WTC11 (cell line): ENCODE measurements at places on chromosomes 11 and 22.

DNA sequence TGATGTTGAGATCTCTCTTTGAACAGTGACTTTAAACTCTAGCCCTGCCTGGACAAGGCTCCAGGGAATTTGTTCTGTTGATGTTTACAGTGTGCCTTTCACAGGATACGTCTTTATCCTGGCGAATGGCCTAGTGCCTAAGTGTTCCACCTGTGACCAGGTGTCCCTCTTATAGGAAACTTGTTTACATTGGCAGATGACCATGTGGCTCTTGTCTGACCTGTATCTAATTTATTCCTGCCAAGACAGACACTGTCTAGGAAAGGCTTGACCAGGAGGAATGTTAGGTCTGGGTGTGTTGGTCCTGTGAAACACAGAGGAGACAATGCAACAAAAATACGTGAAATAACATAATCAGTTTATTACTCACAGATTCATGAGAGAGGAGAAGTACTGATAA lies 875.6 kb downstream of the METTL15 start:
- DNase-seq, result no peak

- DNase-seq, result no peak
These were observed 51.0 kb downstream of the TEAD1 start for GRCh38 chr11:12725055-12725862.

- DNase-seq, result no peak
These were observed 57.9 kb downstream of the BUD13 start for GRCh38 chr11:116714902-116715301.

- no peak for DNase-seq
These were observed 60.4 kb upstream of the THY1 start for GRCh38 chr11:119483341-119483880.

DNA sequence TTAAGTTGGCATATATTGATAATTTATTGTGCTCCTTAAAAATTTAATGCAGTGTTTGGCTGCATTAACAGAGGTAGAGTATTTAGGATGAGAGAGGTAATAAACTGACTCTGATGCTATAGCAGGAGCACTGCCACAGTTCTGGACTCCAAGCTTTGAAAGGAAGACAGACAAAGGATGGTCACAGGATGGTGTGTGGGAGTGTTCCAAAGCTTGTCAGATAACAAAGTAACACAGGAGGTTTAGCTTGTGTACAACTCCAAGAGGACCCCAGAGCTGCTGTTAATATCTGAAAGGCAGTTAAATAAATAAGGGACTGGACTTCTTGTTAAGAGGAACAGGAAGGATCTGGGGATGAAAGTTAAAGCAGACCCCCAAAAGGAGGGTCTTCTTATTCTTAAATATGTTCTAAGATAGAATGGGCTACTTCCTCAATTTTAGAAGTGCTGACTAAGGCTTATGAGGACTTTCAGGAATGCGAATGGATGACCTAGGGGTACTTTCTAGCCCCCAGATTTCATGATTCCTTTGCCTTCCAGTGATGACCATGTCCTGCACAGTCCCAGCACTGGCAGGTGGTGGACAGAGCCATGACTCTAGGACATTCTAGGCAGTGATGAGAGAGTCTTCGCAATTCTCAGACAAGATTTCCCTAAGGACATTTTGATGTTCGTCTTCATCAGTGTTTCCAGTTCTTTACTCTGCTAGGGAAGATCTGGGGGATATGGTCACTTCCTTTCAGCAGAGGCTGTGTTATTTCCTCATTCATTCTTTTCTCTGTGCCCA lies 149.1 kb upstream of the RASSF10 start:
- DNase-seq, result no peak

DNA sequence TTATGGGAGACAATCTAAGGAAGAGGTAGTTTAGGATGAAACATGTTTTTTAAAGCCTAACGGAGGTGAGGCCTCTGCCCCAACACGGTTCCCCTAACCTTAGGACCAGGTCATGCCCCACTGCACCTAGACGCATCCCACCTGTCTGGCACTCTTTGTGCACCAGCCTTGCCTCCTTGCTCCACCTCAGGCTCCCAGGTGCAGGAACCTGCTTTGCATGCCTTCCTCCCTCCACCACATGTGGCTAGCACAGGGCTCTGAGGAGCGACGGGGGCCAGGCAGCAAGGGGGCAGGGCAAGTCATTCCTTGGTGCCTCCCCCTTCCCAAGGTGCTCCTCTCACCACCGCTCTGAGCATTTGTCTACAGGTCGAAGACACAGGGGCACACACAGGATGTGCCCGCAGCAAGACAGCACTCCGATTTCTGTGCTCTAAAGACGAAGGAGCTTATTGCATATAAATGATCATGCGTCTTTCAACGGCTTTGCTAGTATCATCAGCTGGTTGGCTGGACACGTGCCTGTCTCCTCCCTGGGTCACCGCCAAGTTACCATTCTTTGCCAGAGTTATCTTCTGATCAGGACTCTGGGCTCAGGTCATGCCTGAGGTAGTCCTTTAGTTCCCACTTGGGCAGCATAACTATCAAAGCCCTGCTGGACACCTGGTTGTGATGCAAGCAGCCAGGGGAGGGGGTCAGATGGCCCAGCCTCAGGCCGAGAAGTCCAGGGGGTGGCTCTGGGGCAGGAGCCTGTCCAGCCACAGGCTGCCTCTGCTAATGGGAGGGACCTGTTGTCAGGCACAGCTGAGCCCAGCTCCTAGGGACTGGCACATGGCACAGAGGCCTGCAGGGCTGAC lies 172.0 kb upstream of the NTM start:
- no peak for DNase-seq

DNA sequence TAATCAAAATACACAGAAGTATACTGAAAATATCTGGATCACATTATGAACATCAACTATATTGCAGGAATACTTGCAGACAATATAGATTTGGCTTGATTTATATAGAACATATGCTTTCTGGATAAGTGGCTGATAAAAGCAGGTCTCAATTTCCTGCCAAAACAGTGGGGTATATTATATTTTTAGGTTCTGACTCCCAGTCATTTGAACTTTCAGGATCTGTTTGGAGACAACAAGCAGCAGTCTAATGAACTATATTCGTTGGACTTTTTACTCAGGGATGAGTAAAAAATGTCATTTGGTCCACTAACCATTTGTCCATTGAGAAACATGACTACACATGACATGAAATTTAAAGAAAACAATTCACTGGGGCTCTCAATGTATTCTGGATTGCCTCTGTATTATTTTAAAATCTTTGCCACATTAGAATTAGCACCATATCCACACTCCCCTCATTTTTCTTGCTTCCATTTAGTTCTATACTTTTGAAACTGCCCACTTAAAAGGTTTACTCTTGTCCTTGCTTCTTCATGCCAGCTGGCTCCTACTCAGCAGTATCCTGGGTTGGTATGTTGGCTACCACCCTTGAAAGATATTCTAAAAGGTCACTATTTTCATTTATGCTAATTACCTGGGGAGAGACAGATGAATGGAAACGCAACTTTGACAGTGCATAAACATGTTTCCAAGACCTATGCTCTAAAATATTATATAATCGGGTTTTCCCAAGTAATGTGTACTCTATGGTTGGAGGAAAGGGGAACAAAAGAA lies 153.0 kb downstream of the APOL5 start:
- DNase-seq, result no peak

DNA sequence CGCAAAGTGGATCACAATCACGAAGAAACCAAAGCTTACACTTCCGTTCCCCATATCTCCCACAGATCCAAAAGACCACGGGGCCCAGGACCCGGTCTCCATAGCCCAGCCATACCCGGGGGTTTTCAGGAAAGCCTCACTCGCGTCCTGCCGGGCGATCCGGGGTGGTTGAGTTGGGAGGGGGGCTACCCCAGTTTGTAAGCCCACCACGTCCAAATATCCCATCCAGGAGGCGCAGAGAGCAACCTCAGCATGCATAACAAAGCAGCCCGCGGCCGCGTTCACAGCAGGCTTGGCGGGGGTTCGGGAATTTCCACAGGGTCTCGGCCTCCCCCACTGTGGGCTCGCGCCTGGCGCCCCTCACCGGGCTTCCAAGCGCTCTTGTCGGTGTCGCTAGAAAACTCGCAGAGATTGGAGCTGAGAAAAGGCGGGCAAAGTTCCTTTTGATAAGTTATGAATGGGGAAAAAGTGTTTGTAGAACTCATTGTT lies 9.5 kb downstream of the SDF2L1 start:
- DNase-seq, result no peak

DNA sequence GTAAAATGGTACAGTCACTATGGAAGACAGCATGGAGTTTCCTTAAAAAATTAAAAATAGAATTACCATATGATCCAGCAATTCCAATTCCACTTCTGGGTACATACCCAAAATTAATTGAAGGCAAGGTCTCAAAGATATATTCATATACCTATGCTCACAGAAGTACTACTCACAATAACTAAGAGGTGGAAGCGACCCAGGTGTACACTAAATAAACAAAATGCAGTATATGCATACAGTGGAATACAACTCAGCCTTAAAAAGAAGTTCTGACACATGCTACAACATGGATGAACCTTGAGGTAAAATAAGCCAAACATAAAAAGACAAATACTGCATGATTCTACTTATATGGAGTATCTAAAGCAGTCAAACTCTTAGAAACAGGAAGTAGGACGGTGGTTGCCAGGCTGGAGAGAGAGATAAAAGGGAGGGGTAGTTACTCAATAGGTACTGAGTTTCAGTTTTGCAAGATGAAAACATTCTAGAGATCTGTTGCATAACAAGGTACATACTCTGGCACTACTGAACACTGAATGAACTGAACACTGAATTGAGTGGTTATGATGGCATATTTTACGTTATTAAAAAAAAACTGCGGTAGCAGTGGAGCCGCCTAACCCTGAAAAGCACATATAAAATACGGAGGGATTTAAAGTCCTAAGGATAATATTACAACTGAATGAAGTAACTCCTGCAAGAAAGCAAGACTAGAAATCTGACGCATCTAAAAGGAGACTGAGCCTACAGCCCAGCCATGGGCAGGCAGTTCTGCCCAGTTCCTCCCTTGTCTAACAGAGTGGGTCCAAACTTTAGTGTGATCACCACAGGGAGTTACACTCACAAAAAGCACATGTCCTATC lies 12.8 kb downstream of the DGCR2 start:
- no peak for DNase-seq

DNA sequence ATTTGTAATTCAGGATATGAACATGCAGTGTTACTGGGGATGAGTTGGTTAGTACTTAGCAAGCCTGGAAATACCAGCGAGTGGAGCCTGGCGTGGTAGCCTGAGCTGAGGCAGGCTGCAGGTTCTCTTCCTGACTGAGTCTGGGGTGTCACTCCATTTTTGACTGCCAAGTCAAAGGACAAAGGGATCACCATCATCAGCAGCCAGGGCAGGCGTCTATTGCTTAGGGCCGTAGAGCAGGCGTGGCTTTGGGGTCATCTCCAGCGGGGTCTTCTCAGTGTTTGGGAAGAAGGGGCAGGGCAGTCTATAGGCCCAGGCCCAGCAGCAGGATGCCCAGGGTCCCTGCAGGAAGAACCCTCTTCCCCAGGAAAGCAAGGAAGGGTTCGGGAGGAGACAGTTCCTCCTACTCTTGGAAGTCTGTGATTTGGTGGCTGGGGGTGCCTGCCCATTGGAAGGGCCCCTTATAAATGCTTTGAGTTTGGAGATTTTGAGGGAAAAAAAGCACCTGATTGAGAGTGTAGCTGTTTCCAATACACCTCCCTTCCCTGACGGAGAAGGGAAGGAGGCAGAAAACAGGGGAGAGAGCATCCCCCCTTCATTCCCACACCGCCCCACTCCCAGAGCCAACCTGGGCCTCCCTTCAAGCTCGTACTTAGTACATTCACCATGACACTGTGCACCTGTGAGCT lies 51.5 kb upstream of the SPATA19 start:
- DNase-seq, result no peak

- DNase-seq, result no peak
These were observed 11.7 kb upstream of the KAT5 start for GRCh38 chr11:65700399-65700798.

DNA sequence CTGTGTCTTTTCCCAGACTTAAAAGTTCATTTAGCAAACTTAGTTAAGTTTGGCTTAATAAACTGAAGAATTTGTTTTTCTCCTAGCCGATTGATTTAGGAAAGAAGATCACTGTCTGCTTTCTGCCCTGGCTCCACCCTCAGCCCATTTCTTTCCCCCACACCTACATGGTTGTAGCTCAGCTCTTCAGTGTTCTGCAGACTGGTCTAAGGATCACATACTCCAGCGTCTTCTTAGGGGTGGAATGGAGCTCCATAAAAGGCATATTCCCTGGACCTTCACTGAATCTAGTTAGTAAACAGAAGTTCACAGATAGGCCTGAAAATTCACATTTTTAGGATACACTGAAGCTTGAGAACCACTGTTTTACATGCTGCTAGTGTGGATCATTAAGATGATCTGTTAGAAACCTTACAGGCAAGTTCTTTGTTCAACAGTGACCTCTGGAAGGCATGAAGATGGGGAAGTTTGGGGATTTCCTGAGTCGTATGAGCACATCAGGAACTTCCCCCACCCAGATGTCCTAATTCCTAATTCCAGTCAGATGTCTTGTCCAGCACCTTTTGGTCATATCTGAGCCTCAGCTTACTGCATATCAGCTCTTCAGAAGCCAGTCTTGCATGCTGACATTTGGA lies 16.8 kb downstream of the PIWIL4 start:
- no peak for DNase-seq

DNA sequence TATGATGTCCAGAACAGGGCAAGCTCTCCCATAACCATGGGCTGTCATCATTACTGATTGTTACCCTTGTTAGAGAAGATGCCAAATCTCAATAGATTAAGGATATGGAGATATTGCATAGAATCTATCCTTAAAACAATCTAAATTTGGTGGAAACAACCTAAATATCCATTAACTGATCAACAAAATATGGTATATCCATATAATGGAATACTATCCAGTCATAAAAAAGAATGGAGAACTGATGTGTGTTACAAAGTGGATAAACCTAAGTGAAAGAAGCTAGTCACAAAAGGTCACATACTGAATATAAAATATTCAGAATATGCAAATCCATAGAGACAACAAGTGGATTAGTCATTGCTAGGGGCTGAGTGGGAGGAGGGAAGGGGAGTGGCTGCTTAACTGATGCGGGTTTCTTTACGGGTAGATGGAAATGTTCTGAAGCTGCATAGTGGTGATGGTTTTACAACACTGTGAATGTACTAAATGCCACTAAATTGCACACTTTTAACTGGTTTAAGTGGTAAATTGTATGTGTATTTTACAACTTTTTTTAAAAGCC lies 36.1 kb upstream of the SMCO4 start:
- no peak for DNase-seq

GRCh38 chr11:34890812-34891211 lies 25.4 kb downstream of the APIP start:
- DNase-seq, result no peak

- no peak for DNase-seq
These were observed 83.3 kb downstream of the GRIA4 start for GRCh38 chr11:105693075-105693759.
